Endothelial cell of umbilical vein (primary cell): ENCODE measurements at places on chromosomes 1 and 21. TPM values are rescaled to one million over a fixed set of nuclear protein-coding genes. Genes with fewer than 3 reads are reported as not detected.

GRCh38 chr1:221712198-221712684, 29.6 kb downstream of the DUSP10 start:
- DNase-seq: no peak

- DNase-seq: no peak
Measured at GRCh38 chr1:97905141-97905940, 15.5 kb downstream of the DPYD start.

- DNase-seq: no peak
Measured at GRCh38 chr1:3002349-3003038, 18.8 kb upstream of the ACTRT2 start.

DNA sequence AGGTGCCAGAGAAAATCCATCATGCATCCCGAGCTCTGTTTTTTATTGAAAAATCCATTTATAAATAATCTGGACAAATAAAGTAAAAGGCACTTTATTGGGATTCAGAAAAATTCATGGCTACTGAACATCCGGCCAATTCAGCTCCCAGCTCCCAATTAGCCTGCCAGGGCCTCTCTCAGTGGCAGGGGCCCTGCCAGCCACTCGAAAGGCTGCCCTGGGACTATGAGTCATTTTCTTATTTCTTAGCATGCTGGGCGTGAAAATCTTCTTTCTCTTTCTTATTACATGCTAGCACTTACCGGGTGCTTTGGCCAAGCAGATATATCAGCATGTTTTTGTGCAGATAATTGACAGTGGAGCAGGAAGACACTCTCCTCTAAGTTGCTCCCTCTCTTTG, 283.3 kb downstream of the CAMTA1 start:
- DNase-seq: no peak

- DNase-seq: no peak
Measured at GRCh38 chr1:236545621-236546169, 21.9 kb downstream of the LGALS8 start.

DNA sequence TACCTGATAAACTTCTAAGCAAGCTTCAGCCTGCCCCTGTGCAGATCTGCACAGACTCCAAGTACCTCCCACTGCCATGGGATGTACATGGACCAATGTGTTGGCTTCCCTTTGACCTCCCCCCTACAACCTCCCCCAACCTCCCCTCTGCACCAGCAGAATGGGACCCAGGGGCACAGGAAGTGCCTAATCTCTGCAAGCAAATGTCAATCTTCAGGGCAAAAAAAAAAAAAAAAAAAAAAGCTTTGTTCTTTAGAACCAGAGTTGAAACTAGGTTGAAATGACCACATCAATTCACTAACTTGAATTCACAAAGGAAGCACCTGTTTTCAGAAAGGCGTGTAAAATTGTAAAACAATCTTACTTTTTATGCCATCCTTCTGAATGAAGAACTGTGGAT, 53.9 kb upstream of the TIAM1 start:
- no peak for DNase-seq

DNA sequence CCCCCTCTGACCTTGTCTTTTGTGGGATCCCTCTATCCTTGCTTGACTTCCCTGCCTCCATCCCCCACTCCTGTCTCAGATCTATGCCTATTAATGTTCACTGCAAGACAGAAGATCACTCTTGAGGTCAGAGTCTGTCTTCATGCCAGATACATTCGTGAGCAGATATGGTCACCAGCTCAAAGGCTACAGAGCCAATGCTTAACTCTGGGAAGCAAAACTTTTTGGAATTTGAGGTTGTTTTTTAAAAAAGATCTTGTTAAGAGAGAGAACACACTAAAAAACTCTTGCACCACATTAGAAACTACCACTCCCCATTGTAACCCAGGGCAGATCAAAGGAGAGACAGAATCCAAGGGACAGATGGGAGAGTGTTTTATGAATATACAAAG, 17.1 kb upstream of the A3GALT2 start:
- no peak for DNase-seq

- DNase-seq: peak; percentile 92
Measured at GRCh38 chr1:151540021-151540981, at the start of gene TUFT1. Gene TUFT1 (plus strand): TSS chr1:151540309. CDS start chr1:151540367, 58 bp downstream.

GRCh38 chr1:34928066-34928696, 1.3 kb downstream of the DLGAP3 start:
- DNase-seq: no peak

GRCh38 chr1:228445843-228446650, 29.4 kb upstream of the TRIM17 start:
- DNase-seq: peak; percentile 16

GRCh38 chr1:40143891-40144575, 17.2 kb upstream of the RLF start:
- peak; percentile 67 for DNase-seq

DNA sequence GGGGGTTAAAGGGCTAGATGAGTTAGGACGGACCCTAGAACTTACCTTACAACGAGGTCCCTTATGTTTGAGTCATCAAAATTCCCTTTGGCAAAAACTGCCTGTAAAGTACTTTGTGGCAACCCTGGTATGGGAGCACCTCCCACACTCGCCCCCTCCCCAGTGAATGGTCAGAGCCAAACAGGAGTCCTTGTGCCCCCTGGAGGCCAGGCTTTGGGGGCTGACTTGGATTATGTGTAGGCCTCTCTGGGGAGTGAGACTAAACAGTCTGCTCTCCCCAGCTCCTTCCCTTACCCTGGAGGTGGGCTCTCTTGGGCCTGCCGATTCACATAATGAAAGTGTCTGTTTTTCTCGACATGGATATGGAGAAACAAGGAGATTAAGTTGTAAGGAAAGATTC, 81.2 kb downstream of the ADCY10 start:
- no peak for DNase-seq

- no peak for DNase-seq
Measured at GRCh38 chr1:183804387-183804786, 533 bp upstream of the RGL1 start.

- DNase-seq: peak; percentile 41
Measured at GRCh38 chr1:46130606-46131005, 1.8 kb downstream of the PIK3R3 start.

DNA sequence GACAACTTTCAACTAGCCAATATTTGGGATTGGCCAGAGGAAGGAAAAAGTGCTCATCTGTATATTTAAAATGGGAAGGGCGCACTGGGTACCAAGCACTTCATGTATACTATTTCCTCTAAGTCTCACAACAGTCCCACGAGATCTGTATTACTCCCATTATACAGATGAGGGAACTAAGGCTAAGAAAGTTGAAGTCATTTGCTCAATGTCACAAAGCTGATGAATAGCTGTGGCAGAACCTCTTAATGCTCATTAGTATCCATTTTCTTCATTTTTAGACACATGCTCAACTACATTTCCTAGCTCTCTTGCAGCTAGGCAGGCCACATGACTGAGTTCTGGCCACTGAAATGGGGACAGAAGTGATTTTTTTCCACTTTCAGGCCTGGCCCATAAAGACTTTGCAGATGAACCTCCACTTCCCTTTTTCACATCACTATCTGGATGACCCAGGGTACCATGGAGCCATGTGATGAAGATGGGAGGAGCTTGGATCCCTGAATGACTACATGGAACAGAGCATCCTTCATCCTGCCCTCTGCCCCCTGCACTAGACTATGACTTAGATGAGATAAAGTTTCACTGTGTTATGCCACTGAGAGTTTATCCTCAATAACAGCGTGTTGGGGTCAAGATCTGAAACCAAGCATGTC, 31.8 kb downstream of the ATF3 start:
- no peak for DNase-seq

GRCh38 chr1:84997667-84998600, 1.0 kb upstream of the MCOLN2 start:
- DNase-seq: no peak

- no peak for DNase-seq
Measured at GRCh38 chr1:172720339-172720738, 61.4 kb downstream of the FASLG start.

DNA sequence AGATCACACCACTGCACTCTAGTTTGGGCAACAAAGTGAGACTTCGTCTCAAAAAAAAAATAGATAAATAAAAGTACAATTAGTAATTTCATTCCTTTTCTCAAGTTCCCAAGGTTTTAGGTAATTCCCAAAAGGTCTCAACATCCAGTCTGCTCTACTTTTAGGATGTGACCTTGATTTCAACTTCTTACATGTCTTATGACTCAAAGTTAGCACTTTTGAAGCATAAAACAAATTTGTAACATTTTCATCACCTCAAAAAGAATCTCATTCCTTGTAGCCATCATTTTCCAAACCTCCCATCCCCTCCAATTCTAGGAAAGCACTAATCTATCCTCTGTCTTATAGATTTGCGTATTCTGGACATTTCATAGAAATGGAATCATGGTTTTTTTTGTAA, 32.2 kb downstream of the SNX27 start:
- DNase-seq: no peak

DNA sequence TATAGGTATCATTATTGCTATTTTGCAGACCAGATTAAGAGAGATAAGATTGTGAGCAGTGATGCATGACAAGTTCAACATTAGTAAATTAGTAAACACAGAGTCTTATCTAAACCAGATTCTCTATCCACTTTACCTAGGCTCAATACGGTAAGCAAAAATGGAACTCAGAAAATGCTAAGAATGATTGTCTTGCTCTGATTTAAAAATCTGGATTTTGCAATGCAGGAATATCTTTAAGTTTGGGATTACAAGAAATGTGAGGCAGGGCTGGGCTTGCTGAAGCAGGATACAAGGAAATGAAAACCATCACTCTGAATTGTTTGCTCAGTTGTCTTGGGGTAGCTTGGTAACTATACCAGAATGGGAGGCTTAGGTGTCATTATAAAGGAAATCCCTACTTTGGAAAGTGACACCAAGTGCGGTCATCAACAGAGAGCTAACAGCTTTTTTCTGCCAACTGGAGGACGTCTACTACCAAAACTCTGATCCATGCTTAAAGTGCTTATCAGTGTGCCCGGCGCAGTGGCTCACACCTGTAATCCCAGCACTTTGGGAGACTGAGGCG, 332.7 kb upstream of the RUNX1 start:
- no peak for DNase-seq

DNA sequence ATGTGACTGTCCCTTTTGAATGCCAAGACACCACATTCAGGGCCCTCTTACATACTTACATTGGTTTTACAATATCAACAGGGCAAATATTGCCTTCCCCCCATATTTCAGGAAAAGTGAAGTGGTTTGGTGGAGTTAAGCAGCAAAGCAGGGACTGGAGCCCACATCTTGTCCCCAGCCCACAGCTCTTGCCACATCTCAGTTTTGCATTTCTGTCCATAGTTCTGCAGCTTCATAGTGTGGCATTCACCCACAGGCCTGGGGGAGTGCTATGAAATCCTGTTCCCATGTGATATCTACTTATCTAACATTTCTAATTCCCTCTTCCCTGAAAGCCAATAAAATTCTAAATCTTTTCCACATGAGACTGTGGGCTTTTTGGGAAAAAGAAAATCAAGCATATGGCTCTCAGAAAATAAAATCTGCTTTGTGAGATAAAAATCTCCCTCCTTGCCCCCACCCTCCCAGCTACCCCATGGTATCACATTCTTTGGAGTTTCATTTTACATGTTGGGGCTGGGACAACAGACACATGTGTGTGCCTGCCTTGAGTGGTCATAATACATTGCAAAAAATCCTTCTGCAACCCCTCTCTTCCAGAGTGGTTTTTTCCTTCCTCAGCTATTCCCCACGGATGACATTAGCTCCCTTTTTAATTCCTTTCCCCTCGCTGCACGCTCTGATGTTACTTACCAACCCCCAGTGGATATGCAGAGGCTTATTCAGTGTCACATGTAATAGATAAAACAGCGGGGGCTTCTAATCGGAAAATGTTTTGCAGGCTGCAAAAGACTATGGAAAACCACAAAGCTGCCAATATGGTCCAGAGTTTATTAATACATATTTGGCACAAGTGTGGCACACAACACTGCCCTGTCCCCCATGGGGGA, 20.5 kb upstream of the CD2 start:
- DNase-seq: no peak

- DNase-seq: no peak
Measured at GRCh38 chr1:947958-948357, 11.1 kb downstream of the NOC2L start.

DNA sequence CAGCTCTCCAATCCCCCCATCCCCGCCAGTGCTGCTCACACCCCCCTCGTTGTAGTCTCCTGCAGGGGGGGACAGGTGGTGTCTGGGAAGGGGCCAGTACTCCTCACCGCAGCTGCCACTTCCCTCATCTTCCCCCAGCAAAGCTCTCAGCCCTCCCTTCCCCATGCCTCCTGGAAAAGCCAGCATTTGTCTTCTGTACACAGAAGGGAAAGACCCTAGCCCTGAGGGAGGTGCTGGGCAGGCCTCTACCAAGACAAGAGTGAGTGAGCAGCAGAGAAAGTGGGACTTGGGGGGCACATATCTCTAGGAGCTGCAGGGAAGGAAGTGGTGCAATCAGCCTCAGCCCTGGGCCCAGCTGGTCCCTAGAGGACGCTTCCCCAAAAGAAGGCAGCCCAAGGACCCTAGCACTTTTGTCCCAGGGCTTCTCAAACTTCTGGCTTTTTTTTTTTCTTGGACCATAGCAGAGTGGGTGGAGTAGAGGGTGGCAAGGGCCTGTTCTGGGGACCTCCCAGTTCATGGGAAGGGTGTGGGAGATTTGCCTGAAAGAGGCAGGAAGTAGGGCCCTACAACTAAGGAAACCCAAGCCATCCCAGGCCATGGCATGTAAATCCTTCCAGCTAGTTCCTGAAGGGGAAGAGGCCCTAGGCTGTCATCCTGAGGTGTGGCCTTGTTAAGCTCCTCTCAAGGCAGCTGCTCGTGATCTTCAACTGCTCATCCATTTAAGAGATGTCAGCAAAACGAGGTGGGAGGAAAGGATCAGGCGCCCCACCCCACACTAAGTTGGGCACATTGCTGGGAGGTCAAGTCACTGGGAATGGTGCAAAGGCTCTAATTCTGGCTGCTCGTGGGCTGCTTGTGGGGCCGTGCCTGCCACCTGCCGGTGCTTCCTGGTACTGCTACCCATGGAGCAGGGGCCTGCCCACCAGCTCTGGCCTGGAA, 12.6 kb downstream of the ZC3H12A start:
- DNase-seq: peak; percentile 74

SELE gene
- total RNA-seq: 1.8 and 4.7 TPM in 2 replicates

S100A9 gene
- not detected in 2 replicates for total RNA-seq

LRRC8C gene
- 40.6 and 51.5 TPM in 2 replicates for total RNA-seq

CYYR1 gene
- total RNA-seq: 23.8 and 25.7 TPM in 2 replicates

DIO1 gene
- total RNA-seq: not detected in 2 replicates

HIPK1 gene
- 50.2 and 56.1 TPM in 2 replicates for total RNA-seq

ZC3H11A gene
- total RNA-seq: 66.6 and 72.6 TPM in 2 replicates

FMO5 gene
- 0.60 and 1.3 TPM in 2 replicates for total RNA-seq

HSPB7 gene
- not detected in 2 replicates for total RNA-seq
